ENCODE measurements at places on chromosomes 16 and 17.
A peak's percentile ranks its signal among the peaks of the same experiment; 100 is the strongest.

DNA sequence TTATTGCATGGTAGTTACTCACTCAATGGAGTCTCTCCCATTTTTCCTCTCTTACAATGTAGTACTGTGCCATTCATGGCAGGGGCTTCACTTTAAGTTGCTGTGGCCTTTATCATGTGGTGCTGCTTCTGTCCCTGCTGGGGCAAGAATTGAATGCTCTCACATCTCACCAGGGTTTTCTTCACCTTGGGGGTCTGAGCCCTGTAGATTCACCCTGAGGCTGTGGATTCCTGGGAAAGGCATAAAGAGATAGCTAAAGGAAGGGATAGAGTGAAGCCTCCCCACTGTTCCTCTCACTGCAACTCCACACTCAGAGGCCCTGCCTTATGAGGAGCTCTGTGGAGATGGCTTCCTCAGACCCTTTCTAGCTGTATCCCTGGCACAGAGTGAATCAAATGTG is 178.5 kb upstream of the GOT2 start:
- DNase-seq, result no peak

DNA sequence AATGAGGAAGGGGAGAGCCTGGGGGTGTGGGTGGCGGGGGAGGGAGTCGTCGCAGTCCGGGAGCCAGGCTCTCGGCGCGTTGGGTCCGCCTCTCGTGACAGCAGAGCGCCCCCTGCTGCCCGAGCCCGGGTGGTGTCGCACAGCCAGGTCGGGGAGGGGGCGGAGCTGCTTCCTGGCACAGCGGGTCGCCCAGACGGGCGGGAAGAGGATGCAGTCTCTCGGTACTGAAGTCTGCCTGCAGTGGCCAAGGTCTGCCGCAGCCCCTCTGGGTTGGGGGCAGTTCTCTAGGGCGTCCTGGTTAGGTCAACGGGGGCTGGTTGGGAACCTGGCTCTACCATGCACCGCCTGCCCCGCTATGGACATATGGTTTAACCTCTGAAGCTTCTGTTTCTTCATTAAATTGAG is 38.2 kb upstream of the CCDC182 start:
- peak; percentile 77 for DNase-seq

DNA sequence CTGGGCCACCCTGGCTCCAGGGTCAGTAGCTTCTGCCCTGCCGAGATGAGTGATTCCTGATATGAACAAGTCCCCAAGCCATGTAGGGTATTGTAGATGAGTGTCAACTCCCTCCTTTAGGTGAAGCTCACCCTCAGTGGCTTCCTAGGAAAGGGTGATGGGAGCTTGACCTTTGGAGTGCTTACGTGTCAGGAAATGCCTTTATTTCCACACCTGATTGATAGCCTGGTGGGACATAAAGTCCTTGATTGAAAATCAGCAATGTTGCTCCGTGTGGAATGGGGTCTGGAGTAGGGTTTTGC is 58.4 kb downstream of the USP43 start:
- DNase-seq, result no peak

- no peak for DNase-seq
Measured at GRCh38 chr17:56934280-56934679, 20.4 kb upstream of the TRIM25 start.

DNA sequence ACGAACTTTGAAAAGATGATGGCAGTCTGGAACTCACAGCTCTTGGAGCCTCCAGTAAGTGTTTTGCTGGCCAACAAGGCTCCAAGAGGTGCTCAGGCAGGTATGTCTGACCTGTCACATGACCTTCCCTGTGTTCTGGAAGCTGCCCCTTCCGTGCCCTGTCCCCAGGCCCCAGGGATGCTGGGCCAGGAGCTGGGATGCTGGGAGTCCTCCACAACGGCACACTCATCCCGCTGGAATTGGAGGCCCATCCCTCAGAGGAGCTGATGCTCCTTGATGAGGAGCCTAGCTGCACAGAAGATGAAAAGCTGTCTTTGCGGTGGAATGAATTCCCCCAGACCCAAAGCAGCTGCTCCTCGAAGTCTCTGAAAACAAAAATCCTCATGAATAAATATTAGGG is 47.8 kb downstream of the HOXB1 start:
- DNase-seq, result no peak

- no peak for DNase-seq
Measured at GRCh38 chr16:74936902-74937560, 47.9 kb downstream of the WDR59 start.

GRCh38 chr17:64974750-64975317 is 55.6 kb upstream of the LRRC37A3 start:
- DNase-seq, result no peak

DNA sequence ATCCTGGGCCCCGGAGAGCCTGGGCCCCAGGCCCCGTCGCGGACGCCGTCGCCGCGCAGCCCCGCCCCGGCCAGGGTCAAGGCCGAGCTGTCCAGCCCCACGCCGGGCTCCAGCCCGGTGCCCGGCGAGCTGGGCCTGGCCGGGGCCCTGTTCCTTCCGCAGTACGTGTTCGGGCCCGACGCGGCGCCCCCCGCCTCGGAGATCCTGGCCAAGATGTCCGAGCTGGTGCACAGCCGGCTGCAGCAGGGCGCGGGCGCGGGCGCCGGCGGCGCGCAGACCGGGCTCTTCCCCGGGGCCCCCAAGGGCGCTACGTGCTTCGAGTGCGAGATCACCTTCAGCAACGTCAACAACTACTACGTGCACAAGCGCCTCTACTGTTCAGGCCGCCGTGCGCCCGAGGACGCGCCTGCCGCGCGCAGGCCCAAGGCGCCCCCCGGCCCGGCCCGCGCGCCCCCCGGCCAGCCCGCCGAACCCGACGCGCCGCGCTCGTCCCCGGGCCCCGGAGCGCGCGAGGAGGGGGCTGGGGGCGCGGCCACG is 36.8 kb upstream of the ZC3H18 start:
- no peak for DNase-seq

- no peak for DNase-seq
Measured at GRCh38 chr16:88056212-88056611, 105.0 kb downstream of the BANP start.

- no peak for DNase-seq
Measured at GRCh38 chr17:7328840-7329373, at the start of gene NEURL4. Gene NEURL4 (minus strand): TSS chr17:7329335. CDS start chr17:7329312, 23 bp downstream.

GRCh38 chr17:15249487-15249886 is 15.6 kb downstream of the PMP22 start:
- DNase-seq, result no peak

DNA sequence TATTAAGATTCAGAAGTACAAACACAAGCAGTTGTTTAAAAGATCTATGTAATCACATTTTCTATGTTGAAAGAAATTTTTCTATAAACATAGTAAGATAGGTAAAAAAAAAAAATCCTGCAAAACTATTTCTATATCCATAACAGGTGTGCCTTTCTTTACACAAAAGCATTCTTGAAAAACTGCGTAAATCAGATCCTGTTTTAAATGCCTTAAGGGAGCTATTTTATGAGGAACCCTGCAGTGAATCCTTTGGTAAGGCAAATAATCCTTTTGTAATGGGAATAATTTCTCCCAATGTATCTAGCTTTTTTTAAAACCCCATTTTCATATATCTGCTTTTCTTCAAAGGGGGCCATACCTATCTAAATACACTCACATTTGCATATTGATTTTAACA is 157.3 kb downstream of the AATF start:
- DNase-seq, result no peak

DNA sequence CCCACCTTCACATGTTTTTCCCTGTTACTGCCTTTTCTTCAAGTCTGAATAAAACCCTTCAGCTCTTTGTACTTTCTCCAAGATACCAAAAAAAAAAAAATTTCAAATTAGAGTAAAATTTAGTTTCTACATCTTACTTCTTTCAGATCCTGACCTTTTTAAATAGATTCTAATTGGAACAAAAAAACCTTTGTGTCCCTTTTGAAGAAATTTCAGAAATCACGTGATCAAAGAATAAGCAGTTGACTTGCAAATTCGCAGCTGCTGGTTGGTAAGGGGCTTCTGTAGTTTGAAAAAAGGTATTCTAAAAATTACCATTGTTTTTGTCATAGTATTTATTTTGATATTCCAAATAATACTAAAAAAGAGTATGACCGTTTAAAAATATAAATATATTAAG is 71.7 kb downstream of the CDC27 start:
- no peak for DNase-seq

DNA sequence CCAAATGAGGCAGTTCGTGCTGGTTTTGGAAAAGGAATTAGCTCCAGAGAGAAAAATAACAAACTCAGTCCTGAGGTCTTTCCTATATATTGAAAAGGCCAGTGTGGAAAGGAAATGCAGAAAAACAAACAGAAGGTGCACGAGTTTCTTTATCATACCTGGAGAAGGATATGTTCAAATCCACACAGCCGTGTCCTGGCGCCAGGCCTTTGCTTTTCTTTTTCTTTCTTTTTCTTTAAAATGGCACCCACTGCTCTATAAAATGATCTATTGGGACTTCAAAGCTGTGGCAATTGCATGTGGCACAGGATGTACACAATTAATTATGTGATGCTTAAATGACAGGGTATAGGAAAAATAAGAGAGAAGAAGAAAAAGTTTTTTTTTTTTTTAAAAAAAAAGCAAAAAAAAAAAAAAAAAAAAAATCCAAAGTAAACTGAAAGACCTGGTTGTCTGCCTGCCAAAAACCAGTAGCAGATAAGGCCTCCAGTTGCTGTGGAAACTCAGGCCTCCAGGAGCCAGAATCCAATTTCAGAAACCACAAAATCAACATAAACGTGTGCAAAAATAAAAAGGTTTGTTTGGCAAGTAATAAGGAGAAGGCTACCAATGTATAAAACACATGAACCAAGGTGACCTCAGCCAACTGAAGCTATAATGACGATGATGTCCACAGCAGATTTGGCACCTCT is 957.6 kb upstream of the SOX9 start:
- DNase-seq, result no peak

DNA sequence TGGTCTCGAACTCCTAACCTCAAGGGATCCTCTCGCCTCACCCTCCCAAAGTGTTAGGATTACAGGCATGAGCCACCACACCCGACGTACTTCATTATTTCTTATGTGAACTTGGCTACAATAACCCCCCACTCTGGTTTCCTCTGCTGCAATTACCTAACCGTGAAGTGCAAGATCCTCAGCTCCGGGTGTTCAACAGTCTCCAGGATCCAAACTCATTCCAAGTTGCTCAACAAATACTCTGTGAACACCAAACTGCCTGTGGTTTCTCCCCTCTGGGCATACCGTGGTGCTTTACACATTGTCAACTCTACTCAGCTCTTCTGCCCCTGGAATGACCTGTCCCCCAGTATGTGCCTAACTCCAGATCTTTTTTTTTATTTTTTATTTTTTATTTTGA is 6.8 kb upstream of the SULT1A1 start:
- no peak for DNase-seq

DNA sequence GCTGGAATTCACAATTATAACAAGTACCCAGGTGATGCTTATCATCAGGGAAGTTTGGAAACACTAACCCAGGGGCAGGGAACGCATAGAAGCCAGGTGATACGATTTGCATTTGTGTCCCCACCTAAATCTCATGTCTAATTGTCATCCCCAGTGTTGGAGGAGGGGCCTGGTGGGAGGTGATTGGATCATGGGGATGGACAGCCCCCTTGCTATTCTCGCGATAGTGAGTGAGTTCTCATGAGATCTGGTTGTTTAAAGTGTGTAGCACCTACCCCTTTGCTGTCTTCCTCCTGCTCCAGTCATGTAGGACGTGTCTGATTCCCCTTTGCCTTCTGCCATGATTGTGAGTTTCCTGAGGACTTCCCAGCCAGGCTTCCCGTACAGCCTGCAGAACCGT is 276.3 kb downstream of the UTP18 start:
- DNase-seq, result no peak

GRCh38 chr16:89442990-89443726 is 47.2 kb downstream of the ANKRD11 start:
- no peak for DNase-seq

GRCh38 chr16:85353839-85354685 is 241.8 kb upstream of the CIBAR2 start:
- DNase-seq, result no peak

DNA sequence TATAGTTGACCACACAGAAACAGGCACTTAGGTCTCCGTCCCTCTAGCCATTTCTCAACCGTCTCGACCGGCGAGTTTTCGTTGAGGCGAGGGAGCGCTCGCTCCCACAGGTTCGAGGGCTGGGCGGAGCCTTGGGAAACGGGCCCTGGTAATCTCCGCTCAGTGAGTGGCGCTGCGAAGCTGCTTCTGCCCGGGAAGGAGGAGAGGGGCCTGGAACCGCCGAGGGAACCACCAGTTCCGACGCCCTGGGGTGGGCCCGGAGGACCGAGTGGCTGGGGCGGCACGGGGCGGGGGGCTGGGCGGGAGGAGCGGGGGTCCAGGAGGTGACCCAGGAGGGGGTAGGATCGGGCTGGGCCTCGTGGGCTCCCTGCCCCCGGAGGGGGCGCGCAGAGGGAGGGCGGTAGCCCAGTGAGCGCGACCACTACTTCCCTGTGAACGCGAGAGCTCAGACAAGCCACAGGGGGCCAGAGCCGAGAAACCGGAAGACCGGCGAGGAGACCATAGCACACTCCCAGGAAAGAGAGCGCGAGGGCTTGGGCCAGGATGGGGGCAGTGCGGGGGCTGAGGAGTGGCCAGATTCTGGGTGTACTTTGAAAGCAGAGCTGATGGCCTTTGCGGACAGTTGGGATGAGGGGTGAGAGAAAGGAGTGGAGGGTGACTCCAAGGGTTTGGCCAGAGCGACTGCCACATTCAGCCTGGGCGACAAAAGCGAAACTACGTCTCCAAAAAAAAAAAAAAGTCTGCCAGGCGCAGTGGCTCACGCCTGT is 29.9 kb upstream of the ARL4D start:
- peak; percentile 62 for DNase-seq
